ENCODE measurements at places on chromosomes 7 and 10.

GRCh38 chr10:113425541-113425951 is 127.3 kb upstream of the HABP2 start:
- DNase-seq = no peak

DNA sequence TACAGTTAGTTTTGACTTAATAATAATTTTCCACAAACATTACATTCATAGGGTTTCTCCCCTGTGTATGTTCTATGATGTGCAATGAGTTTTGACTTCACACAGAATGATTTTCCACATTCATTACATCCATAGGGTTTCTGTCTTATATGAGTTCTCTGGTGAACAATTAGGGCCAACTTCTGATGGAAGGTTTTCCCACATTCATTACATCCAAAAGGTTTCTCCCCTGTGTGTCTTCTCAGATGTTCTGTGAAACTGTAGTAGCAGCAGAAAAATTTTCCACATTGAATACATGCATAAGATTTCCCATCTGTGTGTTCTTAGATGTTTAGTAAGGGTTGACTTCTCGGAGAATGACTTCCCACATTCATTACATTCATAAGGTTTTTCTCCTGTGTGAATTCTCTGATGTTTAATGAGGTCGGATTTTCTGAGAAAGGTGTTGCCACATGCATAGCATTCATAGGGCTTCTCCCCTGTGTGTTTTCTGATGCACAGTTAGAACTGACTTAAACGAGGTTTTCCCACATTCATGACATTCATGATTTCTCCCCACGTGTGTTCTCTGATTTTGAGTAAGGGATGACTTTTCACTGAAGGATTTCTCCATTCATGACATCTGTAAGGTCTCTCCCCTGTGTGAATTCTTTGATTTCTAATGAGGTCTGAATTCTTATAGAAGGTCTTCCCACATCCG is 118.5 kb downstream of the ZNF33B start:
- no peak for DNase-seq

DNA sequence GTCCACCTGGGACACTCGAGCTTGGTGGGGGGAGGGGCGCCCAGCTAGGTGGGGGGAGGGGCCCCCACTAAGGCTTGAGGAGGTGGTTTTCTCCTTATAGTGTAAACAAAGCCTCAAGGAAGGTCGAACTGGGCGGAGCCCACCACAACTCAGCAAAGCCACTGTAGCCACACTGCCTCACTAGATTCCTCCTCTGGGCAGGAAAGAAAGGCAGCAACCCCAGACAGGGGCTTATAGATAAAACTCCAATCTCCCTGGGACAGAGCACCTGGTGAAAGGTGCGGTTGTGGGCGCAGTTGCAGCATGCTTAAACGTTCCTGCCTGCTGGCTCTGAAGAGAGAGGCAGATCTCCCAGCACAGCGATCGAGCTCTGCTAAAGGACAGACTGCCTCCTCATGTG is 133.1 kb downstream of the SNX13 start:
- no peak for DNase-seq

DNA sequence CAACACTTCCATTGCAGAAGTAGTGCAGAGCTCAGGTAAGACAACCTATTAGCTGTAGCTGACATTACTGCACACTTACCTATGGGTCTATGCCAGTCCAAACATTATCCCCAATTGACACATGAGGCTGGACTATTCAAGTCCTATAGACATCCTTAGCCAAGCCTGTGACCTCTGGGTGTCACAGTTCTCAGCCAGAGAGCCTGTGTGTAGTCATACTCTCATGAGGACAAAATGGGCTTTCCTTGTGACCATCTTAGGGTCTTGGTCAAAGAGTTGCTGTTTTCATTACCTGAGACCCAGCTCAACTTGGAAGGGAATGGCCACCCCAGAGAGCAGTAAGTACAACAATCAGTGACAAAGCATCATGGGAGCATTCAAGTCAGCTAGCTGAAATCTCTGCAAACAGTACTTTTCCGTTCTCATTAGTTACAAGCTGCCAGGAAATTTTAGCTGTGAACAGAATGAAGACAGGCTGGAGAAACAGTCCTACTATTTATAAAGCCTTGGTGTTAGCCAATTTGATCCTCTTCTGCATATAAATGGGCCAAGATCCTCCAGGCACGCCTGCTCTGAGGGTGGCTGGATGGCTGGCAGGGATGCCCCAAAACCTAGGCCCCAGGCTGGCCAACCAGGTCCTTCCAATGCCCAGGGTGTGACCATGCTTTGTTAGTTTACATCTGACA is 44.3 kb downstream of the NUDCD3 start:
- no peak for DNase-seq

- no peak for DNase-seq
These were observed 445 bp downstream of the SSBP1 start for GRCh38 chr7:141738592-141739013.

- no peak for DNase-seq
These were observed 2.2 kb downstream of the PVRIG start for GRCh38 chr7:100221767-100222444.

GRCh38 chr10:86922553-86922961 is 34.9 kb downstream of the MMRN2 start:
- no peak for DNase-seq
